DMS79 (cell line): ENCODE measurements at places on chromosomes 2 and 18.

DNA sequence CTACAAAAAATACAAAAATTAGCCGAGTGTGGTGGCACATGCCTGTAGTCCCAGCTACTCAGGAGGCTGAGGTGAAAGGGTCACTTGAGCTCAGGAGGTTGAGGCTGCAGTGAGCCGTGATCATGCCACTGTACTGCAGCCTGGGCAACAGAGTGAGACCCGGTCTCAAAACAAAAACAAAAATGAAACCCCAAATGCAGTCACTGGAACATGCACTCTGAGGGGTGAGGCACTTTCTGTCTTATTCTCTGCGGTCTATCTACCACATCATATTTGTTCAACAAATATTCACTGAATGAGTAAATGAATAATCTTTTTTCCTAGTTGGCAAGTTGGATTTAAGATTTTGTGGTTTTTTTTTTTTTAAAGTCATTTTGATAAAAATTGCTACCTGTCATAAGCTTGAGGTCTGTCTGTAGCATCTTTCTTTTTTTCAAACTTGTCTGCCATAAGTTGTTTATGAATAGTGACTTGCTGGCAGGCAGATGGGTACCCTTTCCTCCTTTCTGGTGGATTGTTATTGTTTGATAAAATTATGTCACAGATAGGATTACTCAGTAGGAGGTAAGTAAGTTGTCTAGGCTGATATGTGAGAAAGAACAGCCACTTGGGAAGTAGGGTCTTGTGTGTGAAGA lies 11.8 kb downstream of the CHRNA1 start:
- no peak for DNase-seq

GRCh38 chr2:240518981-240519380 lies 38.8 kb downstream of the ANKMY1 start:
- DNase-seq: no peak

DNA sequence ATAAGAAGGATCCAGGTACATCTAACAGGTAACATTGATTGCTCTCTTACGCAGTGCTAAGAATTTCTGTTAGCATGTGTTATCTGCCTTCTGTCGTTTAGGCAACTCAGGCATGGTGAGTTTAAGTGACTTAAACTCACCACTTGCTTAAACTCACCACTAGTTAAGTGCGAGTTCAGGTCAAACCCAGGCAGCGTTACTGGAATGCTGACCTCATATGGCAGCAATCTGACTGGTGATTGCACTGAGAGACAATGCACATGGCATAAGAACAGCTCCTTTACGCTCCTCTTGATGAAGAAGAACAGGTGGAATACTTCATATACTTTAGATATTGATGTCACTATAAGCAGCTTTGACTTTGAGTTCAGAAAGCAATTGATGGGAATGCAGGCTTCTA lies 954.1 kb downstream of the SOCS6 start:
- no peak for DNase-seq

DNA sequence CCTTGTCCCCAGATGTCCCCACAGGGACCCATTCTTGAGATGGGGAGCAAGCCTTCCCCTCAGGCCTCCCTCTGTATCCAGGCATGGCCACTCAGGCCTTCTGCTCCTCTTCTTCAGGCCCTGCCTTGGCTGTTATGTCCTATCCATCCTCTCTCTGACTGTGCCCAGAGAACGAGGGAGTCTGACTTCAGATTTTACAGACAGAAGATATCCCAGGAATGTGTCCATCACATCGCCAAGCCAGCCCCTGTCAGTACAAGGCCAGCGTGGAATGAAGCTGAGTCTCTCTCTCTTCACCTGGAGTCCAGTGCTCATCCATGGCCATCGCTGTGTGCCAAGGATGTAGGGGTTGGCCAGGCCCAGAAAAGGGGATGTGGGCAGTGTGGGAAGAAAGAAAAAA lies 57.6 kb downstream of the SDC1 start:
- no peak for DNase-seq

DNA sequence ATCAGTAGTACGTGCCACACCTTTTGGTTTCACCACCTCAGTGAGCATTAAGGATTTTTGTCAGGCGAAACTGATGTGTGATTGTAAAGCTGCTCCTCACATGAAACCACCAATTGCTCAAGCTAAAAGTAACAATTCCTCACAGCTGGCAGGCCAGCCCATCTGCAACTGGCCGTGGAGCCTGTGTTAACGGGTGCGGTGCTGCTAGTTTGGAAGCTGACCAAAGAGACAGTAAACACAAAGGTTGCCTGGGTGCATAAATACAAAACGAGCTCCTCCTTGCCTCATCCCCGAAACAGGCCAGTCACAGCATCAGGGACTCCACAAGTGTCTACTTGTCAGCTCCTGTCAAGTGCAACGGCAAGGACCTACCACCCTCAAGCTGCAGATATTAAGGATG lies 32.0 kb downstream of the LGALSL start:
- peak; percentile 73 for DNase-seq

GRCh38 chr2:8653485-8653884 lies 28.4 kb upstream of the ID2 start:
- DNase-seq: no peak

DNA sequence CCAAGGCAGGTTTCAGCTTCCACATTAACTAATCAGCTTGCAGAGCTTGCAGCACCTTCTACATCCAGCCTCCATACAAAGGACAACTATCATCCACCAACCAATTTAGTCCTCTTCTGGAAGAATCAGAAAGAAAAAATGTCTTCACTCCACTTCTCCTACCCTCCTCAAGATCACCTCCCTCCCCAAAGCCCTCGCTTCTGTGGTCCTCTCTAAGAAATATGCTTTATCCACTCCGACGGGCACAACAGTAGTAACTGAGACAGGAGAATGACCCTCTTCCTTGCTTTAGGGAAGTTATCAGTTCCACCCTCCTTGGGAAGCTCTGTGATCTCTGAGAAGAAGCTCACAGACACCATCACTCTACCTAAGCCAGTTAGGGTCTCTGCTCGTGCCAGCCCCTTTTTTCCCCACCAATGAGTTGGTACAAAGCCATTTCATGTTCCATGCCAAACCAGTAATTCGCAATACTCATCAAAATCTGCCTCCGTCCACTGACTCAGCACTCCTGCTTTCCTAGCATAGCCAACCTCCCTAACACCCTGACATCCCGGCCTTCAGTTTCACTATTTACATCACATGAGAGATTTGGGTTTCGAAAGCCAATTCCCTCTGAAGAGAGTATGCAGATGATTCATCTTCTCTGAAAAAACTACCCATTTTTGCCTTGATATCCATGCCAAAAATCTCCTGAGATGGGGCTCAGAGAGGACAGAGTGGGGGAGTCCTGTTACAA lies 114.1 kb upstream of the PKDCC start:
- no peak for DNase-seq

- DNase-seq: no peak
These were observed 64.7 kb upstream of the MAPRE2 start for GRCh38 chr18:34976534-34976898.

- DNase-seq: no peak
These were observed 10.3 kb downstream of the CEP76 start for GRCh38 chr18:12692206-12692605.

- no peak for DNase-seq
These were observed 294.4 kb downstream of the ZNF521 start for GRCh38 chr18:25057491-25058050.

DNA sequence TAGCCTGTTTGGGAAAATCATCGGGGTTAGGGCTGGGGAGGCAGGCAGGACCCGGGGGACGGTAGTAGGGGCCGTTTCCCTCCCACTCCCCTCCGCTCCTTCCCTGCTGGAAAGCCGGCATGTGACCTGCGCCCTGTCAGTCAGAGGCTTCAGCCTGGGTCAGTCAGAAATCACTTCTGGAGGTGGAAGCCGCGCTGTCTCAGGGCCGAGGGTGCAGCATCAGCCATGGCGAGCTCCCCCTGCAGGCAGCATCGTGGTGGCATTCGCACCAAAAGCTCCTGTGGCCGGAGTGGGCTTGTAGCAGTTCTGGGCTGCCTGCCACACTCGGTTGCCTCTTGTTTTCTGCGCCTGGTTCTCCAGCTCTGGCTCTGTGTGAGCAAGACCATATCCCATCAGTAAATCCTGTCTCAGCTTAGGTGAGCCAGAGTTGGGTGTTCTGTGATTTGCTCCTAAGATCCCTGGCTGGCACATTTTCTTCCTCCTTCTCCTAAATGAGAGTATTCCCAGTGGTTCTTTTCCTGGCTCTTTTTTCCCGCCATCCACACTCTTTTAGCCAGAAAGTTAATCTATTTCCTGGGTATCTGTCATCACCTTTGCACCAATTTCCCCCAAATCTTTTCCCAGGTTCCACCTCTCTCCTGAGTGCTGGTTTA lies 123.9 kb upstream of the CD302 start:
- DNase-seq: no peak

DNA sequence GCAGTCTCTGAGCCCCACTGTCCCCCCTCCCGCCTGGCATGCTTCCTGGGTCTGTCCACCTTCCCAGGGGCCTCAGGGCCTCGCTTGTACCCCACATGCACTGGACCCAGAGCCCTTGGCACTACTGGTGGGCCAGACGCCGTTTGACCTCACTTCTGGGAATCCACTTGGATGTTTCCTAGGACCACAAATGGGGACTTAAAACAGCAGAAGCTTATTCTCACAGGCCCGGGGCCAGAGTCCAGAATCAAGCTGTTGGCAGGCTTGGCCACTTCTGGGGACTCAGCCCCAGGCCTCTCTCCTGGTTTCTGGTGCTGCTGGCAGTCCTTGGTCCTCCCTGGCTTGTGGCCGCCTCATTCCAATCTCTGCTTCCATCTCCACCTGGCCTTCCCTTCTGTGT lies 19.6 kb downstream of the ANO7 start:
- DNase-seq: no peak

GRCh38 chr2:192043216-192043870 lies 151.4 kb downstream of the TMEFF2 start:
- DNase-seq: no peak

DNA sequence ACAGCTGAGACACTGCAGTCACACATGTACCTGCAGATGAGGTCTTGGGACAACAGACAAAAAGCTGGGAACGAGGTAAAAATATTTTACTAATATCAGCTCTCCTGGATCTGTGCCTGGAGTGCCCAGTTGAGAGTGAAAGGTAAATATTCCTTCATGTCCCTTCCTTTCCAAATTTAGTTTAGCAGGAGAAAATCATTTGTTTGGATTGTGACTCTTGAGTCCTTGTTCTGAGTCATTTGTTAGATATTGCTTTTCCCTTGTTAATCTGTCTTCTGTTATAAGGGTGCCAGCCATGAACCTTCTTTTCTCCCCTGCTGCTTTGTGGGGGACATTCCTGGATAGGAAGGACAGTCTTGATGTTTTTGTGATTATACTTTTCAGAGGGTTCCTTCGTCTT lies 329.2 kb downstream of the DSC3 start:
- no peak for DNase-seq

DNA sequence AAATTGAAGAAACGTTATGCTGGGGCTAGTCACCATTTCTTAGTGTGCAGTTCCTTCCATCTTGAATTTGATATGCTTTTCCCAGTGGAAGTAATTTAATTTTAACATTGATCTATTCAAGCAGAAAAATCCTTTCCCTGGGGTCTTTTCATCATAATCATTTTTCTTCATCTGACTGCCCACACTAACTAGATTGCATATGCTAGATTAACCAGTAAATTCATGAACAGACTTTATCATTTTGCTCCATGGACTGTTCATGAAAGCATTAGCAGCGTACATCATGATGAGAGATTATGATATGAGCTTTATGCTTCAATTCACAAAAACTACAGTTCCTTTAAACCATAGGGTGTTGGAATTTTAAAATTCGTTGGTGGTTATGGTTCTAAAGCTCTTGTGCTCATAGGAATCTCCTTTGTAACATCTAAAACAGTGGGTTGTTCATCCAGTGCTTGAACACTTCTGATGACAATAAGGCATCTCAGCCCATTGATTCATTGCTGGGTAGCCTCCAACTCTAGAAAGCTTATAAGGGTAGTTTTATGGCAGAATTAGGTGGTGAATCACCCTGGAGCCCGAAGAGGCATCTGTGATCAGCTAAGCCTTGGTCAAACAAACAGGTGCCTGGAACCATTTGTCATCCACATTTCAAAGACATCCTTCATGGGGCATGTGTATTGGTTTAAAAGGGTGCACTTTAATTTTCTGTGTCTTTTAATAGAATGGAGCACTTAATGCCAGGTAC lies 77.2 kb upstream of the NDUFV2 start:
- DNase-seq: no peak

GRCh38 chr2:66649006-66649405 lies 214.1 kb downstream of the MEIS1 start:
- DNase-seq: no peak

- DNase-seq: no peak
These were observed 495.7 kb upstream of the SMIM21 start for GRCh38 chr18:75923169-75923568.

GRCh38 chr2:32715391-32715841 lies 87.6 kb downstream of the TTC27 start:
- DNase-seq: no peak

- DNase-seq: no peak
These were observed 2.2 kb downstream of the IL1RN start for GRCh38 chr2:113129519-113130078.

DNA sequence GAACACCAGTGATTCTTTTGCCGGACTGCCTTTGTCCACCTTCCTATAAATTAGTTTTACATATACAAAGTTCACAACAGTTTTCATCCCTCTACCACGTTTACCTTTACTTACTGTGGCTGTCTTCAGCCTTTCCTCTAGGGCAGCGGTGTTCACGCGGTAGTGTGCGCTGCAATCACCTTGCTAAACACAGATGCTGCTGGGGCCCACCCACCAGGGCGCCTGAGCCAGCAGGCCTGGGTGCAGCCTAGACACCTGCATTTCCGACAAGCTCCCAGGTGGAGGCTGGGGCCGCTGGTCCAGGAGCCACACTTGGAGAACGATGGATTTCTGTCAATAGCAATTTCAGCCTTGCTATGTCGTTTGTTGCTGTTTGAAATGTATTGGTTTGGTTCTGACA lies 83.1 kb downstream of the NDUFA10 start:
- DNase-seq: no peak

DNA sequence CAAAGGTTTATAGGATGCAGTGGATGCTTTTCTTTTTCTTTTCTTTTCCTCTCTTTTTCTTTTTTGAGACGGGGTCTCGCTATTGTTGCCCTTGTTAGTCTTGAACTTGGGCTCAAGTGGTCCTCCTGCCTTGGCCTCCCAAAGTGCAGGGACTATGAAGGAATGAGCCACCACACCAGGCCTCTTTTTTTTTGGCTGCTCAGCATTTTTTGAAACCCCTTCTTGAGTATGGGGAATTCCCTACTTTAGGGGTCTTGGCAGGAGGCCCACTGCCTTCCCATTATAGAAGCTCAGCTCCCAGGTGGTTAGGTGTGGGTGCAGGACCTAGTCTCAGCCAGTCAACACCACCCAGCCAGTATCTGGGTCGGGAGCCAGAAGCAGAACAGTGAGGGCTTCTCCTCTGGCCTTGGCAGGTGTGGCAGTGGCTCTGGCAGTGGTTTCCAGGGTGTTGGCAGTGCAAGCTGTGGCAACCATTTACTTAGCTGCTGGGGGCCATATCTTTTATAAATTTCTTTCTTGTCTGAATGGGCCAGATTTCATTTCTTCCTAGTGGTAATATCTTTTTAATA lies 51.4 kb upstream of the ACYP2 start:
- no peak for DNase-seq

DNA sequence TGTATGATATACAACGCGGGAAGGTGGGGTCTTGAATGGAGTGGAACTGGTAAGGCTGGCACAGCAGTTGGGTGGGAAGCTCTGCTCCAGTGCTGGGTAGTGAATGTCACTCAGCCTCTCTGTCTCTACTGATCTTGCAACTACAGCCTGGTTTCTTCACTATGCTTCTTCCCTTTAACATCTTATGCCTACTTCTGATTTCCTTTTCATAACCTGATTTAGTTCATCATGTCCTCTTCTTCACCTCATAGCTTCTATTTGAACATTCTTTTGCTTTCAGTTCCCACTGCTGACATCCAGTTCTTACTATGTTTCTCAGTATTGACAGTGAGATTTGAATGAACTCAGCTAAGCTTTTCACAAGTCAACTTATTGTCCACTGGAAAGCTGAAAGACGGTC lies 286.2 kb downstream of the ARL6IP6 start:
- DNase-seq: no peak
